ENCODE measurements at places on chromosomes 5 and 9.
A peak's percentile ranks its signal among the peaks of the same experiment; 100 is the strongest.

DNA sequence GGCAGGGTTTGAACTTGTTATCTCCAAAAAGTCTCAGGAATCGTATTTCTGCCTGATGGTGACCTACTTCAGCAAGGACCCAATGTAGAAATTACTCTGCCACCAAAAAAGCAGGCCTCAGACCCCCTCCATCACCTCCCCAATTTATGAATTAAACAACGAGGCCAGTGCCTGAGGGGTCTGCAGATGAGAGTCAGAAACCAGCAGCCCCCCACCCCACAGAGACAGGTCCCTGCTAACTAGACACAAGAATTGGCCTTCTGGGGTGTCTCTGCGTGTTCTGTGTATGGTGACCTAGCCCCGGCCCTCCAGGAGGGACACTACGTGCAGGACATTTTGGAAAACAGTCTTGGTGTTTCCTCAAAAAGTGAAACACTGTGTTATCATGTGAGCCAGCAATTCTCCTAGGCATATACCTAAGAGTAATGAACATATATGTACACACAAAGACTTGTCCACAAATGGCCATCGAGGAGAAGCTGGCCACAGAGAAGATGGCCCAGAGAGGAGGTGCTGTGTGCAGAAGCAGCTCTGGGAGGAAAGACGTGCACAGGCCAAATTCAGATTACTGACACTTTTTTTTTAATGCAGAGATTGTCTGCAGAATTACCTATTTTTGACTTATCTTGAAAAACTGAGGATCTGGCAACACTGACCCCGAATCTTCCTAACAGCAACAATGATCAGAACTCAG is 93.8 kb downstream of the ADAMTS2 start:
- no peak for DNase-seq

DNA sequence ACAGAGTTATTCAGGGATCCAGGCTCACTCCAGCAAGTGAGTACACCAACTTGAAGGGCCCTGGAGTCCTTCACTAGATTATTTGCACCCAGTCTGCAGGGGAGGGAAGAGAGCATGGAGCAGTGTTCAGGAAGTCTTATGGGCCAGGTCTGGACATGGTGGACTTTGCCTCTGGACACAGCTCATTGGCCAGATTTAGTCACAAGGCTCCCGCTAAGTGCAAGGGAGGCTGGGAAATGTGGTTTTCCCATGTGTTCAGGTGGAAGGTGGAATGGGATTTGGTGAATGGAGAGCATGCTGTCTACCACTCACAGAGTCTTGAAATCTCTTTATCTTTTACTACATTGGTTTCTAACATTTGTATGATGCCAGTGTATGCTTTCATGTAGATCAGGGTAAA is 200.5 kb downstream of the GNA14 start:
- DNase-seq = no peak

- DNase-seq = peak; percentile 52
These were observed 18.4 kb downstream of the F2RL2 start for GRCh38 chr5:76604838-76605237.

- no peak for DNase-seq
These were observed 77.2 kb downstream of the PAX5 start for GRCh38 chr9:36956908-36957307.

- DNase-seq = peak; percentile 62
These were observed 201.7 kb upstream of the PTGER4 start for GRCh38 chr5:40477856-40478546.

DNA sequence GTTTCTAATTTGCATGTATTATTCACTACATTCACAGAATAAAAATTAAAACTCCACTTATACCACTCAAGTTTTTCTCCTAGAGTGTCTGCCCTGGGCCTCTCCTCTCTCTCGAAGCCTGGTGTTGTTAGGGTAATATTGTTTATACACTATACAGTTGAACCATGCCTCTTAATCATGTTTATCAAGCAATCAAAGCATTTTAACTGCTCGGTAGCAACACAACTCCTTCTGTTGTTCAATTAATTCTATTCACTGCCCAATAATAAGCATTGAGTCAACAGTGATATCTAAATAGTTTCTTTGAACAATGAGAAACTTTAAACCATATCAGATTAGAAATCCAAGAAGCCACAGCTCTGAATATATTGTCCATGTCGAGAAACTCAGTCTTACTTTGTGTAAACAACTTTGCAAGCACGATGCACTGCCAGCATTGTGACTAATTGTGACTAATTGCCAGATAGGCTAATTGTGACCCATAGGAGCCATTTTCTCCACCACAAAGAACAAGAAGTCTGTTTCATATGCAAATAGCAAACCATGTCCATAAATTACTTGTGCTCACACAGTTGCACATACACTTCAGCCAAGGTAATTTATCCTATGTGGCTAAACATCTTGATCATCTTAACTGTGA is at the start of gene DNAH5:
DNAH5 (minus strand) TSS at position 129 of the 640 bp plus-strand sequence. CDS start 250 bp downstream, outside the sequence.
- DNase-seq = no peak

DNA sequence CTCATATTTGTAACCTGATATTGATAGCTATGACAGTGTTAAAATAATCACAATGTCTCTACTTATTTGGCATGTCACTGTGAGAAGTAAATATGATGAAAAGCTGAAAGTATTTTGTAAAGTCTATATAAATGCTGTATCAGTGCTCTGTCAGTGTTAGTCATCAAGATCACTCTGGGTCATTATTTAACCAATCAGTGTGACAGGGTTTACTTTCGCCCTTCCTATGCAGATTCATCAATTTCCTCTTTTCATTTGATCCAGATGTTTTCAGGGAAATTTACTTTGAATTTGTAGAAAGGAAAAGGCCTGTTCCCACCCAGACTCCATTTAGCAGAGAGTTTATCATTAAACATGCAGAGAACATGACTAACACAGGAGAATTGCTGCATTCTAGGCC is 9.9 kb upstream of the PCSK5 start:
- no peak for DNase-seq

GRCh38 chr9:37157726-37158377 is 37.5 kb downstream of the ZCCHC7 start:
- no peak for DNase-seq

- DNase-seq = peak; percentile 41
These were observed 502.0 kb downstream of the BNC2 start for GRCh38 chr9:16368237-16369087.

GRCh38 chr5:59656351-59657254 is 236.9 kb downstream of the PDE4D start:
- DNase-seq = no peak

- no peak for DNase-seq
These were observed 41.6 kb upstream of the ZBTB43 start for GRCh38 chr9:126763130-126763764.

DNA sequence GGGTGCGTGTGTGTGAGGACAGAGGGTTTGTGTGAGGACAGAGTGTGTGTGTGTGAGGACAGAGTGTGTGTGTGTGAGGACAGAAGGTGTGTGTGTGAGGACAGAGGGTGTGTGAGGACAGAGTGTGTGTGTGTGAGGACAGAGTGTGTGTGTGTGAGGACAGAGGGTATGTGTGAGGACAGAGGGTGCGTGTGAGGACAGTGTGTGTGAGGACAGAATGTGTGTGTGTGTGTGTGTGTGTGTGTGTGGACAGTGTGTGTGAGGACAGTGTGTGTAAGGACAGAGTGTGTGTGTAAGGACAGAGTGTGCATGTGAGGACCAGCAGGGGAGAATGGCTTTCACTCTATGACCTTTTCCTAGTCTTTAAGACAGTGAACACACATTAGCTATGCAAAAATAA is 63.1 kb upstream of the UBAC1 start:
- no peak for DNase-seq

- DNase-seq = no peak
These were observed 764 bp downstream of the ANKRA2 start for GRCh38 chr5:73564675-73565074.

- DNase-seq = no peak
These were observed 2.4 kb downstream of the TPM2 start for GRCh38 chr9:35687306-35687705.

DNA sequence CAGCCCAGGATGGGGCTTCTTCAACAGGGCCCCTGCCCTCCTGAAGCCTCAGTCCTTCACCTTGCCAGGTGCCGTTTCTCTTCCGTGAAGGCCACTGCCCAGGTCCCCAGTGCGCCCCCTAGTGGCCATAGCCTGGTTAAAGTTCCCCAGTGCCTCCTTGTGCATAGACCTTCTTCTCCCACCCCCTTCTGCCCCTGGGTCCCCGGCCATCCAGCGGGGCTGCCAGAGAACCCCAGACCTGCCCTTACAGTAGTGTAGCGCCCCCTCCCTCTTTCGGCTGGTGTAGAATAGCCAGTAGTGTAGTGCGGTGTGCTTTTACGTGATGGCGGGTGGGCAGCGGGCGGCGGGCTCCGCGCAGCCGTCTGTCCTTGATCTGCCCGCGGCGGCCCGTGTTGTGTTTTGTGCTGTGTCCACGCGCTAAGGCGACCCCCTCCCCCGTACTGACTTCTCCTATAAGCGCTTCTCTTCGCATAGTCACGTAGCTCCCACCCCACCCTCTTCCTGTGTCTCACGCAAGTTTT is 23.6 kb downstream of the PCDHGC5 start:
- DNase-seq = no peak

- DNase-seq = no peak
These were observed 79.4 kb upstream of the DIRAS2 start for GRCh38 chr9:90722071-90722470.

GRCh38 chr5:594226-594860 is 17.8 kb upstream of the CEP72 start:
- peak; percentile 22 for DNase-seq

DNA sequence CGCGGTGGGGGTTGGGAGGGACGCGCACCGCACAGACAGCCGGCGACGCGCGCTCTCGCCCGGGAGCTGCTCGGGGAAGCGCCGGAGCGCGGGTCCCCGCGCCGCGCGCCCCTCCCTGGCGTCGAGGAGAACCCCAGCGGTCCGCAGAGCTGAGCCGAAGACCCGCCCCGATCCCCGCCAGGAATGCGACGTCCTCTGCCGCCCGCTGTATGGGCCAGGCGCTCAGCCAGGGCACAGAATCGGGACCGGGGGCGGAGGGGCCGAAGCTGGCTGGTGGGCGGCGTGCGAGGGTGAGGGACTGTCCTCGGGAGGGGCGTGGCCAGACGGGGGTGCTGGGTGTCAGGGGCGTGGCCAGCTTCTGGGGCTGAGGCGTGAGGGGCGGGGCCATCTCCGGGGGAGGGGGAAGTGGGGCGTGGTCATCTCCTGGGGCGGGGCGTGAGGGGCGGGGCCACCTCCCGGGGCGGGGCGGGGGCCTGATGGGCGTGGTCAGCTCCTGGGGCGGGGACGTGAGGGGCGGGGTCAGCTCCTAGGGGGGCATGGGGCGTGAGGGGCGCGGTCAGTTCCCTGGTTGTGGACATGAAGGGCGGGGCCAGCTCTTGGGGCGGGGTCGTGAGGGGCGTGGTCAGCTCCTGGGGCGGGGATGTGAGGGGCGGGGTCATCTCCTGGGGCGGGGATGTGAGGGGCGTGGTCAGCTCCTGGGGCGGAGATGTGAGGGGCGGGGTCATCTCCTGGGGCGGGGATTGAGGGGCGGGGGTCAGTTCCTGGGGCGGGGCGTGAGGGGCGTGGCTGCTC is 965 bp downstream of the PTGDS start:
- DNase-seq = no peak

DNA sequence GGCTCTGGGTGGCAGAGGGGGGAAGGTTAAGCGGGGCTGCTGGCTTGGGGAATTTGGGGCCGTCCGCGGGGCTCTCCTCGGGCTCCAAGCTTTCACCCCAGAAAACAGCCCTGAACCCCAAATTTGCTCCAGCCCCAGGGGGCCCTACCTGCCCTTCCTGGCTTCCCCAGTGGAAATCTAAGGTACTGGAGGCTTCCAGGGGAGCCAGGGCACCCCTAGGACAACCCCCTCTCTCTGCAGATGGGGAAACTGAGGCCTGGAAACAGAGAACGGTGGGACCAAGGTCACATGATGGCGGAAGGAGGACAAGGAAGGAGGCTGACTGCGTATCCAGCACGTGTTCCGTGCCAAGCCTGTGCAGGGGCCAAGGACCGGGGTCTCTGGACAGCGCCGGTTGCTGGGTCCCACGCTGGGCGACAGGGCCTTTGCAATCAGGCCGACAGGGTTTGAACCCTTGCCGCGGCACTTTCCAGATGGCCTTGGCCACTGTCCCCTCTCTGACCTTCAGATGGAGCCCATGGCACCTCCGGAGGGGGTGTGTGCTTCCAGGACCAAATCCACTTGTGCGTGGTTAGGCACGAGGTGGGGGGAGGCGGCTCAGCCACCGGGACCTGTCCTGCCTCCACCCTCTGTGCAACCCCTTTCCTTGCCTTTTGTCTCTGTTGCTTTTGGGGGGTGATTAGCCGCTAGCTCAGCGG is 183.1 kb downstream of the C9orf50 start:
- no peak for DNase-seq

GRCh38 chr9:32011049-32011448 is 373.4 kb upstream of the ACO1 start:
- no peak for DNase-seq

GRCh38 chr9:2055203-2055658 is 40.1 kb downstream of the SMARCA2 start:
- no peak for DNase-seq

- no peak for DNase-seq
These were observed 41.8 kb downstream of the GRAMD2B start for GRCh38 chr5:126464959-126465358.

- no peak for DNase-seq
These were observed 233.9 kb upstream of the MAP3K1 start for GRCh38 chr5:56581426-56581825.

GRCh38 chr5:133392448-133392847 is 219.9 kb downstream of the FSTL4 start:
- peak; percentile 30 for DNase-seq

DNA sequence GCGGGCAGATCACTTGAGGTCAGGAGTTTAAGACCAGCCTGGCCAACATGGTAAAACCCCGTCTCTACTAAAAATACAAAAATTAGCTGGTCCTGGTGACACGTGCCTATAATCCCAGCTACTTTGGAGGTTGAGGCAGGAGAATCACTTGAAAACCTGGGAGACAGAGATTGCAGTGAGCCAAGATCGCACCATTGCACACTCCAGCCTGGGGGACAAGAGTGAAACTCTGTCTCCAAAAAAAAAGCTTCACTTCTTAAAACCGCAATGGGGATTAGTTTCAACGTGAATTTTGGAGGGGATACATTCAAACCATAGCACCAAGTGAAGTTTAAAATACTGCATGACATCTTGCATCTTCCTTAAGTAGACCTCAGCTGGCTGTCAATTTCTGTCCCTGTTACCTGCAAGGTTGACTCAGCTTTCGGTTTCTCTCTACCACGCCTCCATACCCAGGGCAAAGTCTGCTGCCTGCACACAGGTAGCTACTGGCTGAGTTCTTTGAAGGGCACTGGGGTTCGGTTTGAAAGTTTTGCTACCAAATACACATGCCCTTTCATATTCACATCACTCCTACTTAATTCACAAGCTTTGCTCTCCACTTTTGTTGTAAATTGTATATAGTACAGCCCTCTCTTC is 69.3 kb downstream of the KIAA1958 start:
- no peak for DNase-seq
